ENCODE measurements at places on chromosomes 6 and 20.

DNA sequence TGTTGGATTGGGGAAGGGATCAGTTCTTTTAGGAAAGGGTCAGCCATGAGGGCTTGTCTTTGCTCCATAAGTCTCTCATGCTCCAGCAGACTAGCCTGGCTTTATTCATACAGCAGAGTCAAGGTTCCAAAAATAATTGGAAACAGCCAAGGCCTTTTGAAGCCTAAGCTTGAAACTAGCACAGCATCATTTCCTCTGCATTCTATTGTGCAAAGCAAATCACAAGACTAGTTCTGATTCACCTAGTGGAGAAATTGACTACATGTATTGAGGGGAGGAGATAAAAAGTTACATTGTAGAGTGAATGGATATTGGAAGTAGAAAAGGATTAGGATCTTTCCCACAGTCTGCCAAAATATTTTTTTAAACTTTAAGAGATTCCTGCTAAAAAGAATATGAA lies 159.3 kb upstream of the PLCB4 start:
- no peak overlapping the region for H3K4me3 ChIP-seq
- no peak for DNase-seq
- no peak overlapping the region for H3K27ac ChIP-seq
- H3K36me3 ChIP-seq = no peaks in the 10 kb centered on the region
- no peaks in the 10 kb centered on the region for H3K27me3 ChIP-seq

DNA sequence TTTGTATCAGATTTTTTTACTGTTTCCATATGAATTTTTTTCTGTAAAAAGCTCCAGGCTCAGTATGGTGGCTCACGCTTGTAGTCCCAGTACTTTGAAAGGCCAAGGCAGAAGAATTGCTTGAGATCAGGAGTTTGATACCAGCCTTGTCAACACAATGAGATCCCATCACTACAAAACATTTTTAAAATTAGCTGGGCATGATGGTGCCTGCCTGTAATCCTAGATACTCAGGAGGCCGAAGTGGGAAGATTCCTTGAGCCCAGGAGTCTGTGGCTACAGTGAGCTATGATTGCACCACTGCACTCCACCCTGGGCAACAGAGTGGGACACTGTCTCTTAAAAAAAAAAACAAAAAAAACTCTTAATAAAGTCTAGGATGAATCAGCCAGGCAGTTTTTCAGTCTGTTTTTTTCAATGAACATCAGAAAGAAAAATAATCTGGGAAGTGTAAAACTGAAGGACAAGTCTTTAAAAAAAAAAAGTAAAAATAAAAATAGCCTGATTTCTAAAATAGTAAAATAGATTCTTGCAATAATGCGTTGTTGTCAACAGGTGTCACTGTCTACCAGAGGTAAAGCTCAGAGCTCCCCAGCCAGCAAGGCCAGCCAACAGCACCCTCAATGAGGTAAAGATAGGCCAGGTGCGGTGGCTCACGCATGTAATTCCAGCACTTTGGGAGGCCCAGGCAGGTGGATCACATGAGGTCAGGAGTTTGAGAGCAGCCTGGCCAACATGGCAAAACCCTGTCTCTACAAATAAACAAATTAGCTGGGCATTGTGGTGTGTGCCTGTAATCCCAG lies 9.3 kb upstream of the ATG5 start:
- DNase-seq = peak; percentile 41
- no peak overlapping the region for H3K4me3 ChIP-seq

GRCh38 chr6:145731447-145731846 lies 3.9 kb downstream of the EPM2A start:
- H3K27ac ChIP-seq = no peak overlapping the region
- DNase-seq = no peak
- no peaks in the 10 kb centered on the region for H3K36me3 ChIP-seq
- no peaks in the 10 kb centered on the region for H3K27me3 ChIP-seq

DNA sequence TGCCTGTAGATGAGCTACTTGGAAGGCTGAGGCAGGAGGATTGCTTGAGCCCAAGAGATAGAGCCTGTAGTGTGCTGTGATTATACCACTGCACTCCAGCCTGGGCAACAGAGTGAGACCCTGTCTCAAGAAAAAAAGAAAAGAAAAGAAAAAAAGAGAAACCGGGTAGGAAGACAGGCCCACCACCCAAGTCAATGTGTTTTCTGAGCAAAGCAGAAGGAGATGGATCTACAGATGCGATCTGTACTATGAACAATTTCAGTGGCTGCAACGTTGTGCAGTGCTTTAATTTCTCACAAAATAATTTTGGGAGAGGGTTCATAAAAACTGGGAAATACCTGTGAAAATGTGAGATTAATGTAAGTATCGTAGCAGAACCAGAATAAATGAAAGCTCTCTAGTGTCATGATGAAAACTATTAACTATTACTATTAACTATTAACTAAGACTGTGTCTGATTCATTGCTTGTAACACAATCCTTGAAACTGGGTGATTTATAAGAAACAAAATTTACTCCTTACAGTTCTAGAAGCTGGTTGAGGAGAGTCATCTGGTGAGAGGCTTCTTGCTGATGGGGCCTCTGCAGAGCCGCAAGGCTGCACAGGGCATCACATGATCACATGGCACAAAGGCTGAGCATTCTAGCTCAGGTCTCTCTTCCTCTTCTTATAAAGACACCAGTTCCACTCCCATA lies 233.1 kb upstream of the ZNF217 start:
- DNase-seq = peak; percentile 42
- no peaks in the 10 kb centered on the region for H3K36me3 ChIP-seq
- H3K4me3 ChIP-seq = no peak overlapping the region
- H3K4me1 ChIP-seq = no peaks in the 10 kb centered on the region

DNA sequence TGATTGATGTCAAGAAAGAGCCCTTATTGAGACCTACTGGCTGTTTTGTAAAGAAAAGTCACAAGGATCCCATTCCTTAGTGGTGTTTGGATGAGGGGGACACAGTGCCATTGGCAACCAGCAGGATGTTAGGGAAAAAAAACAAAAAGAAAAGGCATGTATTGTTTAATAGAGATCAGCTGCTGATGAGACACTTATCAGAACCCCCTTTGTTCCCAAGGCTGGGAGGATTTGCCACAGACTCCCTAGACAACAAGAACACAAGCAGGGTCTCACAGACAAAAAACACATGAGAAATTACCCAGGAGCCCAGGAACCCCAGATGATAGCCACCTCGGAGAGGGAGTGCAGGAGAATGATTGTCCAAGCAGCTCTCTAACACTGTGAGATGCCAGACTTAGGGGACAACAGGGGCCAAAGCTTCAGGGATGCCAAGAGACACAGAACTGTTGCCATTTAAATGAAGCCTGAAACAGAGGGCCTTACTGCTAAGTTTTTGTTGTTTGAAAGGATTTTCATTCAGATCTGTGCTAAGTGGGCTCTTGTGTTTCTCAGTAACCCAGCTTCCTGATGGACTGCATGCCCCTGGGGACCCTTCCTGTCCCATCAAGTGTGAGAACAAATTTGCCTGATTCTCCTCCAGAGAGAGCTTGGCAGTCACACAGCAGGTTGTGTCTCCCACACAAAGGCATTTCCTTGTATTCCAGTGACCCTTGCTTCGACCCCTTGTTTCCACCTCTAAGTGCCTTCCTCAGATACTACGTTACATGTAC lies 48.7 kb upstream of the HEY2 start:
- no peaks in the 10 kb centered on the region for H3K27me3 ChIP-seq
- DNase-seq = no peak
- H3K4me3 ChIP-seq = no peak overlapping the region
- H3K27ac ChIP-seq = no peak overlapping the region

DNA sequence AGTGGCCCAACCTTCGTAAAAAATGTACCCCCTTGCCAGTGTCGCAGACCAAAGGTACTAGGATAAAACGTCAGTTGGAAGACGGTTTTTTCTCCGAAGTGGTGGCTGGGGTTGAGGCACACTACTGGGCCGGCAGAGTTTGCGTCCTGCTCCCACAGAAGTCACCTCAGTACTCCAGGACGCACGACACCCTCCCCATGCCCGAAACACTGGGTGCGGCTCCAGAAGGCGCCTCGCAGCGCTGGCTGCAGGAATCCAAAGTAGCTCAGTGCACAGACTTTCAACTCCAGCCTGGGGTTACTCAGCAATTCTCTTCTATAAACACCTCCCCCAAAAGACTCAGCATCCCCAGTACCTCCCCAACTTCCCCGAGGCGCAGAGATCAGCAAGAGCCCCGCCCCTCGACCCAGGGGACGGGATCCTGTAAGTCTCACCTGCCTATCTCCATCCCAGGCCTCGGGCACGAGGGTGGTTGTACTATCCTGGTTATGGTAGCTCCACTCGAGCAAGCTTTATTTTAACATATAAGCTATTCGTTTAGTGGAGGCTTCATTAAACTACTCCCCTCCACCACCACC lies 88.2 kb downstream of the ZFP64 start:
- no peak overlapping the region for H3K27ac ChIP-seq
- no peak overlapping the region for H3K4me3 ChIP-seq
- H3K4me1 ChIP-seq = no peaks in the 10 kb centered on the region

DNA sequence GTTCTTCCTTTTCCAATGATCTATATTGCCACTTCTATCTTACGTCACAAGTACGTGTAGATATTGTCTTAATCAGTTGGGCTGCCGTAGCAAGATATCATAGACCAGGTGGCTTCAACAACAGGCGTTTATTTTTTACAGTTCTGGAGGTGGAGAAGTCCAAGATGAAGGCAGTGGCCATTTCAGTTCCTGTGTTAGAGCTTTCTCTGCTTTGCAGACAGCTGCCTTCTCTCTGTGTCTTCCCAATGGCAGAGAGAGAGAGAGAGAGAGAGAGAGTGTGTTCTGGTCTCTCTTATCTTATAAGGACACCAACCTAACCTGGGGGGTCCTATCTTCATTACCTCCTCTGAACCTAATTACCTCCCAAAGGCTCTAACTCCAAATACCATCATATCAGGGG lies 8.3 kb downstream of the HSF2 start:
- no peaks in the 10 kb centered on the region for H3K4me1 ChIP-seq
- H3K36me3 ChIP-seq = no peaks in the 10 kb centered on the region
- no peak for DNase-seq
- no peak overlapping the region for H3K27ac ChIP-seq
- H3K27me3 ChIP-seq = no peaks in the 10 kb centered on the region

GRCh38 chr20:41956338-41957074 lies 338.3 kb upstream of the CHD6 start:
- H3K27me3 ChIP-seq = no peaks in the 10 kb centered on the region
- H3K36me3 ChIP-seq = no peaks in the 10 kb centered on the region
- no peak overlapping the region for H3K4me3 ChIP-seq
- H3K4me1 ChIP-seq = no peaks in the 10 kb centered on the region
- no peak overlapping the region for H3K27ac ChIP-seq

DNA sequence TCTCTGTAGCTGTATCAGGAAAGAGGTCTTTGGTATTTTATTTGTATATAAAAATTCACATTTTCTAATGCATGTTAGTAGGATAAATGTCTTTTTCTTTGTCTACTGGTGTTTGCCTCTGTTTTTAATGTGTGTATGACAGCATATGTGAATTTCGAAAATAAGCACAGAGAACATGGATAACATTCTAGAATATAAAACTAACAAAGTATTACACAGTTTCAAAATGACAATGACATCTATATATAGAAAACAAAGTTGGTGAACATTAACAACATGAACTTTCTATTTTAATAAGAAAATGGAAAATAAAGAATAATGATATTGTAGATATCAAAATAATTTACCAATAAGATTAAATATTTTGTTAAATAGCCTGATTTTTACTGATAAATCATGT lies 608.0 kb downstream of the COL12A1 start:
- DNase-seq = no peak
- no peaks in the 10 kb centered on the region for H3K4me1 ChIP-seq
- no peaks in the 10 kb centered on the region for H3K27me3 ChIP-seq
- H3K4me3 ChIP-seq = no peak overlapping the region
- H3K27ac ChIP-seq = no peak overlapping the region

GRCh38 chr20:4102381-4102780 lies 87.0 kb upstream of the RNF24 start:
- H3K4me3 ChIP-seq = no peak overlapping the region
- no peaks in the 10 kb centered on the region for H3K4me1 ChIP-seq
- DNase-seq = no peak
- no peak overlapping the region for H3K27ac ChIP-seq

DNA sequence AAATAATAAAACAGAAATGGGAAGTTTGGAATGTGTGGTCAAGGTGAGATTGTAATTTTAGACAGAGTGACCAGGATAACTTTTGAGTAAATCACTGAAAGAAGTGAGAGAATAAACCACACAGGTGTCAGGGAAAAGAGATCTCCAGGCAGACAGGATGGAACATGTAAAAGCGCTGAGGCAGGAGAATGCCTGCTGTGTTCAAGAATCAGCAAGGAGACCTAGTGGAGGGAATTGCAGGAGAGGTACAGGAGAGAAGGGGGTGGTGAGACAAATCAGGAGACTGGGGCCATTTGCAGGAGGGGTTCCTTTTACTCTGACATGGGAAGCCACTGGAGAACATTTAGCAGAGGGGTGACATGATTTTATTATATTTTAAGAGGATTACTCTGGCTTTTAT lies 456.7 kb downstream of the NKAIN2 start:
- no peak overlapping the region for H3K4me3 ChIP-seq
- no peak for DNase-seq
- no peaks in the 10 kb centered on the region for H3K27me3 ChIP-seq
- H3K36me3 ChIP-seq = no peaks in the 10 kb centered on the region
- no peak overlapping the region for H3K27ac ChIP-seq
- no peaks in the 10 kb centered on the region for H3K4me1 ChIP-seq

- no peaks in the 10 kb centered on the region for H3K36me3 ChIP-seq
- no peak for DNase-seq
- H3K27ac ChIP-seq = no peak overlapping the region
- H3K4me1 ChIP-seq = no peaks in the 10 kb centered on the region
- H3K4me3 ChIP-seq = no peak overlapping the region
Measured at GRCh38 chr20:10306440-10307358, 88.1 kb downstream of the SNAP25 start.

DNA sequence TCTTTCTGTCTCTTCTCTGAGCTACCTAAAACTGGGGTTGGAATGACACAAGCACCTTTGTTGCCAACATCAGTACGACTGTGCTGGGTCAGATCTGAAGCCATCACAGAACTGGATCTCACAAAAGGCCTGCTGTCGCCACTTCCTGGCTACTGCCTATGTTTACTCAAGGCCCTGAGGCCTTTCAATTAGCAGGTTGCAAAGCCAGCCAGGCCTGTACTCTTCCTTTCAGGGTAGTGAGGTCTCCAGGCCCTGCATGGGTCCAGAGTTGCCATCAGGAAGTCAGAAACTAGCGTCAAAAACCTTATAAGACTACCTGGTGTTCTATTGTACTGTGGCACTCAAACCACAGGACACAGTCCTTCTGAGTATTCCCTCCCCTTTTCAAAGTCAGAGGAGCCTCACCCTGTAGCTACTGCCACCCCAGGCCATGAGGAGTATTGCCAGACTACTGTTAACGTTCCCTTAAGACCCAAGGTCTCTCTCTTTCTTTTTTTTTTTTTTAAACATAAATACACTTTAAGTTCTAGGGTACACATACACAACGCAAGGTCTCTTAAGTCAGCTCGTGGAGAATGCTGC lies 937.4 kb upstream of the GJE1 start:
- H3K4me3 ChIP-seq = no peak overlapping the region
- H3K27me3 ChIP-seq = no peaks in the 10 kb centered on the region
- no peak overlapping the region for H3K27ac ChIP-seq
- no peak for DNase-seq
